ENCODE measurements at places on chromosomes 16 and 17.

- DNase-seq: no peak
These were observed 1.8 kb downstream of the ALKBH5 start for GRCh38 chr17:18185391-18185790.

- DNase-seq: no peak
These were observed 2.8 kb upstream of the CD2BP2 start for GRCh38 chr16:30357715-30358576.

DNA sequence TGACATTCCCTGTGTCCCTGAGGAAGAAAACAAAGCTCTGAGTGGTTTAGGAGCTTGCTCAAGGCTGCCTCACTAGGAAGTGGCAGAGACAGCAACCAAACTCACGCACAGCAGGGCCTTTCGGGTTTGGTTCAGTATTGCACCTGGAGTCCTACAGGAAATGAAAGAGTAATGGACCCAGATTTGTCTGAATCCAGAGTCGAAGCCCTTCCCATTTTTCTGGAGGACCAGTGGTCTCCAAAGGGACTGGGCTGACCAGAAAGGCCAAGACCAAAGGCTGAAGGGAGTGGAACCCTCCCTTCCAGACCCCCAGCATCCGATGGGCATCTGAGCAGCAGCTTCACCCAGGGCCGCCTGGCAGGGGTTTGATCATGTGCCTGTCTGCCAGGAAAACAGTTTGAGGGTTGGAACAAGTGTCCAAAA lies 85.5 kb upstream of the RPL38 start:
- no peak for DNase-seq

GRCh38 chr16:83768986-83769385 lies 38.8 kb upstream of the HSBP1 start:
- no peak for DNase-seq

DNA sequence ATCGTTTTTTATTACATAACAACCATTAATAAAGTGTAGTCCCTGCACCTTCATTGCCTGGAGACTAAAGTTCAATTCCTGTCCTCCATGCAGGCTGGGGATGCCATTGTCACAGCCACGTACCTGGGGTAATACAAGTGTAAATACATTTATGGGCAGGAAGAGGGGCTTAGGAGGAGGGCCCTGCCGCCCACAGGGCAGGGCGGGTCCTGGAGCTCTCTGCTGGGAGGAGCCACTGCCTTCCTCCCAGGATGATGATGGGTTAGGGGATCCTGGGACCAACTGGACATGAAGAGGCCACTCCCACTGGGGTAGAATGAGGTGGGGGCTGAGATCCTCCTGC lies 44.1 kb upstream of the SLC38A10 start:
- DNase-seq: no peak

- DNase-seq: no peak
These were observed 89.7 kb upstream of the CCL1 start for GRCh38 chr17:34452769-34453168.

DNA sequence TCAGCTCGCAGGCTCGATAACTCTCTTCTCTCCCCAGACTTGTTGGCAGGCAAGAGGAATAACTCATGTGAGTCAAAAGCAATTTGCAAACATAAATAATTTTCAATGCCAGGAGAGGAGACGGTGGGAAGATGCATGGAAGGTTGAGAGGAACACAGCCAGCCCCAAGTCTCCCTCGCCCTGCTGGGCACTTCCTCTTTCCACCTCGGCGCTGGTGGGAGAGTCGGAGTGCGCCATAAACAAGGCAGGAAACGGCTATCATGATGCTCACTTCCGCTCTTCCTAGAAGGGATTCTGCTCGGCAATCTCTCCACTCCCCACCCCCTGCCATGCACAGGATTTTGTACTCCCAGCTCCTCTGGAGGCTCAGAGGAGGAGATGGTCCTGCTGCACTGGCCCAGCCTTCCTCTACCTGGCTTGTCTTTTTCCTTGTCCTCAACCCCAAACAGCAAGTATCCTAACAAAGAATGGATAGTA lies 13.0 kb downstream of the CBX4 start:
- DNase-seq: no peak

- DNase-seq: no peak
These were observed 108.8 kb downstream of the ARHGAP44 start for GRCh38 chr17:12898110-12898509.

DNA sequence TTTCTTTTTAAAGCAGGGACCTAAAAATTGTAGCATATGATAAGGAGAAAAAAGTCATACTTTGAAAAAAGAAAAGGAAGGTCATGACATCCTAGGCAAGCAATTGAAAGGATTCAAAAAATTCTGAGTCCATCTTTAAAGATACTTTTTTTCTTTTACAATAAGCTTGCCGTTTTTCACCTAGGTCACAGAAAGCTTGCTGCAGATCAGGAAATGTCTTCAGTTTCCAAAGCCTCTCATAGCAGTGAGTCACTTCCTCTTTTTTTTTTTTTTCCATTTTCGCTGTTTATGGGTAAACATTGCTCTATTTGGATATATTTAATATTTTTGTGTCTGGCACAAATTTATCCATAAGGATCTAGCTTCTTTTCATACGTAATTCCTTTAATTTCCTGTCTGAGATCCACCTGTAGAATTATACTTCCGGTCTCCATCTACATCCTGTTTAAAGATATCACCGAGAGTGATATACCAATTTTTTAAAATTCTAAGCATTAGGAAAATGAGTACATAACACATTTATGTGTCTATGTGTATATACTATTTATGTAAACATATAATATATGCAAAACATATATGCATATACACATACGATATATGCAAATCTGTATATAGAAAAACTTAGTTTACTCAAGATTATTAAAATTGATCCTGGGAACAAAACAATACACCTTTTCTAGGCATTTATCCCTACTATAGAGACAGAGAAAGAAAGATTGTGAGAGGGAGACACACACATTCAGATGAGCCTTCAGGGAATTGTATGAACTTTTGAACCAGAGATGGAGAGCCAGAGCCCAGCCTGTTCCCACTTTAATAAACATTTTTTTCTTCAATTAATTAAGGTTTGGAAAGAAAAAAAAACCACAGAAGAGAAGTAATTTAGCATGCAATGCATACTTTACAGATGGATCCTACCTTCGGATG lies 134.4 kb downstream of the SKAP1 start:
- no peak for DNase-seq

DNA sequence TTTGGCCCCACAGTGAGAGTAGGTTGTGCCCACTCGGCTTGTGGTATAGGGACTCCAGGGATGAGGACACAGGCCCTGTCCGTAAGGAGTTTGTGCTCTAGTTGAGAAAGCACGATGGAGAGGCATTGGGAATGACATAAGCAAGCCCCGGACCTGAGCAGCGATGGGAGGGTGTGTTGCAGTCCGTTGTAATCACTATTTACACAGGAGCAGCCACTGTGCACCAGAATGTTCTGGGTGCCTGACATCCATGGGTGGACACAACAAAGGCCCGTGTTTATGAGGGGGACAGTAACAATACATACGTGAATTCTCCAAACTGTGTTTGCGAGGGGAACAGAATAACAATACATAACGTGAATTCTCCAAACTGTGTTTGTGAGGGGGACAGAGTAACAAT lies 86.8 kb downstream of the NPIPB11 start:
- DNase-seq: no peak

- no peak for DNase-seq
These were observed 317.3 kb downstream of the FOXL1 start for GRCh38 chr16:86895606-86896005.

DNA sequence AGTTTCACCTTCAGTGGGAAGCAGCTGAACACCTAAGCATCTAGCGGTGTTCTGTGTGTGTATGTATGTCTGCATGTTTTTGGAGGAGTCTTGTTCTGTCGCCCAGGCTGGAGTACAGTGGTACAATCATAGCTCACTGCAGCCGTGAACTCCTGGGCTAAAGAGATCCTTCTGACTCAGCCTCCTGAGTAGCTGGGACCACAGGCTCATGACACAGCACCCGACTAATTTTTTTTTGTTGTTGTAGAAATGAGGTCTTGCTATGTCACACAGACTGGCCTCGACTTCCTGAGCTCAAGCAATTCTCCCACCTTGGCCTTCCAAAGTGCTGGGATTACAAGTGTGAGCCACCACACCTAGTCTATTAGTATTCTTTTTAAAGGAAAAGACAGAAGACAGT lies 30.2 kb upstream of the FAAP100 start:
- DNase-seq: peak; percentile 49

- no peak for DNase-seq
These were observed 145.3 kb upstream of the LHX1 start for GRCh38 chr17:36791942-36792475.

- DNase-seq: no peak
These were observed at the start of gene MILR1 for GRCh38 chr17:64448665-64449512. Gene MILR1, plus strand, starts transcription at chr17:64449115. Its CDS starts 54 bp downstream, at chr17:64449169.

DNA sequence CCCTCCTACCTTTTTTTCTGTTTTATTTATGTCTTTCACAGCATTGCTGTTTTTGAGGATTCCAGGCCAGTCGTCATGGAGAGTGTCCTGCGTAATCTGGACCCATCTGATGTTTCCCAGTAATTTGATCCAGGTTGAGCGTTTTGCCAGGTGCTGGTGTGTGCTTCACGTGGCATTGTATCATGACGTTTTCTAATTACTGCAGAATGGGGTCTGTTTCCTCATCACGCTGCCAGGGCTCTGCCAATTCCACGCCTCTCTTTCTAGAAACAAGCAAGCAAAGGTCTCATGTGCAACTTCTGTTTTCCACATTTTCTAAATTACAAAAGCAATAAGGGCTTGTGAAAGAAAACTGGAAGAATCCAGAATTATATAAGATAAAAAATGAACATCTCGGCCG lies 28.3 kb upstream of the BHLHA9 start:
- DNase-seq: no peak

GRCh38 chr17:51805765-51806164 lies 352.7 kb downstream of the CA10 start:
- no peak for DNase-seq

DNA sequence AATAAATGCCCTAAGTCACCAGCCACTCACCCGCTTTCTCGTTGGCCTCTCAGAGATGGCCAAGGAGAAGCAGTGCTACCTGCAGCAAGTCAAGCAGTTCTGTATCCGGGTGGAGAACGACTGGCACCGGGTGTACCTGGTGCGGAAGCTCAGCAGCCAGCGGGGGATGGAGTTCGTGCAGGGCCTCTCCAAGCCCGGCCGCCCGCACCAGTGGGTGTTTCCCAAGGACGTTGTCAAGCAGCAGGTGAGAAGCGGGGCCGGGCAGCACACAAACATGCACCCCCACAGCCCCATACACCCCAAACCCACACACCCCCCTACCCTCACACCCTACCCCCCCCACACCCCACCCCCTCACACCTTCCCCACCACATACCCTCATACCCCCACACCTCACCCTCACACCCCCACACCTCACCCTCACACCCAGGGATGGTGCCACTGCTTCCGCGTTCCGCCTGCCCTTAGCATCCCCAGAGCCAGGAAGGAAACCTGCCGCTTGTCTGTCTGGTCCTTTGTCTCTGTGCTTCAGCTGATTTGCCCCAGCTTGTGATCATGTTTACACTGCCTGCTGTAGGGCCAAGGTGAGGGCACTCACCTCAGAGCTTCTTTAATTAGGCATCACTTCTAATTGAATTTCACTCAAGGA lies 41.9 kb upstream of the ENDOV start:
- no peak for DNase-seq

- no peak for DNase-seq
These were observed 49.9 kb downstream of the NT5M start for GRCh38 chr17:17352836-17353624.

GRCh38 chr16:64364894-64365293 lies 757.0 kb downstream of the CDH11 start:
- no peak for DNase-seq

- DNase-seq: no peak
These were observed 99.5 kb upstream of the CDC42EP4 start for GRCh38 chr17:73411313-73411747.

DNA sequence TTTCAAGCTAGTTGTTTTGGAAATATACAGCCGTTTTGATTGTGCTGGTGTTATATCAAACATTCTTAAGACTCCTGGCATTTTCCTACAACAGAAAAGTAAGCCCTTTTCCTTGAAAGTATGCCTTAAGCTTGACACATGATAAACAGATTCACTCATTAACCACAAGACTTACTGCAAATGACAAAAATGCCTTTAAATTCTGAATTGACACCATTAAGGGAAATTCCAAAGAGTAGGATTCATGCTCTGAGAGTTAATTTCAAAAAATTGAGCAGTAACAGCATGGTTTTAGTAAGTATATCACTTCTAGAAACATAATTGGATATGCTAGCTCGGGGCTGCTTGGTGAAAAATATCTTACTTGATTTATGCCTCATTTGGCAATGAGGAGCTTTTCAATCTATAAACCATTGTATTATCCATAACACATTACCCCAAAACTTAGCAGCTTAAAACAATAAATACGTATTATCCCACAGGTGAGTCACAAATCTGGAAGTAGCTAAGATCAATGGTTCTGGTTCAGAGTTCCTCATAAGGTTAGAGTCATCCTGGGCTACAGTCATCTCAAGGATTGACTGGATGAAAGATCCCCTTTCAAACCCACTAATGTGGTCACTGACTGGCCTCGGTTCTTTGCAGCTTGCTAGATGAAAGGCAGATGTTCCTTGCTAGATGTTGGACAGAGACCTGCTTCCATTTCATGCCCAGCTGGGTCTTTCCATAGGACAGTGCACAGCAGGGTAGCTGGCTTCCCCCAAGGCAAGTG lies 8.2 kb upstream of the PHAF1 start:
- DNase-seq: no peak

DNA sequence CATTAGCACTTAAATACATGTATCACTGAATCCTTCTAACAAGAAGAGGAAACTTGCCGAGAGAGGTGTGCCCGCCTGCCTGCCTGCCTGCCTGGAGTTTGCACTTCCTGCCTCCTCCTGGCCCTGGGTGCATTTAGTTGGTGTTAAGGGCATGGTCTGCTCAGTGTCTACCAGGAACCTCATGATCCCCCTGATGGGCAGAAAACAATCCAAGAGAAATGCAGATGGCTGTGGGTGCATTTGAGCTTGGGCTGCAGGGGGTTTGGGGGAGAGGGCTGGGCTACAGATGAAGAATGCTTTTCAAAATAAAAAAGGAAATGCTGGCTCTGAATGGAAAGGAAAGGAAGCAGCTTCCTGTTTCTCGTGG lies 10.1 kb downstream of the KSR1 start:
- no peak for DNase-seq

GRCh38 chr17:40076591-40076990 lies 13.8 kb downstream of the THRA start:
- DNase-seq: no peak

GRCh38 chr17:42210046-42210445 lies 15.8 kb upstream of the GHDC start:
- DNase-seq: no peak
